ENCODE measurements at places on chromosomes 5 and 9. TPM values are rescaled to one million over a fixed set of nuclear protein-coding genes. Genes with fewer than 3 reads are reported as not detected.

ADRB2 gene
- total RNA-seq, result 60.7 TPM

DPYSL3 gene
- total RNA-seq, result not detected

ACTBL2 gene
- not detected for total RNA-seq

BAAT gene
- total RNA-seq, result not detected

TRIM23 gene
- total RNA-seq, result 23.3 TPM

PLEKHG4B gene
- total RNA-seq, result 0.07 TPM

FOXD4L5 gene
- not detected for total RNA-seq

DNA sequence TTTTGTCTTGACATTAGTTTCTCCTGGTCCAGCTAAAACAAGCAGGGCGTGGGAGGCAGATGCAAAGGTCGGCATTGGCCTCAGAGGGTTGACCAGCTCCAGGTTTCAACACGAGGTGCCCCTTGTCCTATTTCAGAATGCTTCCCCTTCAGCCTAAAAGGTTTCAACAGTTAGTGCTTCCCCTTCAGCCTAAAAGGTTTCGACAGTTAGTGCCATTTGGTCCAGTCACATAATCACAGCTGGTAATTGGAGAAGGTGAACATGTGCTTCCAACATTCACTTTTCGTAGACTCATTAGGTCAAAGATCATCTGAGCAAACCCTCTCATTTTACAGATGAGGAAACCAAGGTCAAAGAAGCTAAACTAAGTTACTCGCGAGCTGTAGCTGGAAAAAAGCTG lies 270.3 kb upstream of the MAP3K1 start:
- H3K4me3 ChIP-seq, result no peak overlapping the region
- no peak overlapping the region for H3K27ac ChIP-seq
- H3K4me1 ChIP-seq, result no peaks in the 10 kb centered on the region
- H3K36me3 ChIP-seq, result no peaks in the 10 kb centered on the region

- no peaks in the 10 kb centered on the region for H3K36me3 ChIP-seq
- no peaks in the 10 kb centered on the region for H3K27me3 ChIP-seq
- H3K4me3 ChIP-seq, result no peak overlapping the region
- no peak overlapping the region for H3K27ac ChIP-seq
- no peaks in the 10 kb centered on the region for H3K4me1 ChIP-seq
Measured at GRCh38 chr5:66242050-66242715, 98.1 kb downstream of the SREK1 start.

GRCh38 chr5:122713041-122713440 lies 61.8 kb upstream of the SNX2 start:
- H3K27me3 ChIP-seq, result no peaks in the 10 kb centered on the region
- H3K27ac ChIP-seq, result no peak overlapping the region
- no peak overlapping the region for H3K4me3 ChIP-seq
- no peak for DNase-seq
- no peaks in the 10 kb centered on the region for H3K4me1 ChIP-seq

- no peak for DNase-seq
- H3K4me3 ChIP-seq, result no peak overlapping the region
- H3K4me1 ChIP-seq, result peaks cover 56% of the 10 kb centered on the region
- peak overlapping the region; percentile 53 for H3K27ac ChIP-seq
- peaks cover 18% of the 10 kb centered on the region for H3K36me3 ChIP-seq
Measured at GRCh38 chr9:129995409-129996160, 47.4 kb downstream of the FNBP1 start.

DNA sequence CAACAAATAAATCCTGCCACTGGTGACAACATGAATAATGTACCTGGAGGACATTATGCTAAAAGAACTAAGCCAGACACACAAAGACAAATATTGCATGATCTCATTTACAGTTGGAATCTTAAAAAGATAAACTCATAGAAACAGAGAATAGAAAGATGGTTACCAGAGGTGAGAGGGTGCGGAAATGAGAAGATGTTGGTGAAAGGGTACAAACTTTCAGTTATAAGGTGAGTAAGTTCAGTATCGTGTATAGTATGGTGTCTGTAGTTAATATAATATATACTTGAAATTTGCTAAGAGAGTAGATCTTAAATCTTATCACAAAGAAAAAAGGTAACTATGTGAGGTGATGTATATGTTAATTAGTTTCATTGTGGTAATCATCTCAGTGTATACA lies 63.3 kb downstream of the PRRC1 start:
- no peak overlapping the region for H3K4me3 ChIP-seq
- no peaks in the 10 kb centered on the region for H3K4me1 ChIP-seq
- no peak for DNase-seq
- H3K27ac ChIP-seq, result no peak overlapping the region
- no peaks in the 10 kb centered on the region for H3K27me3 ChIP-seq
- no peaks in the 10 kb centered on the region for H3K36me3 ChIP-seq

DNA sequence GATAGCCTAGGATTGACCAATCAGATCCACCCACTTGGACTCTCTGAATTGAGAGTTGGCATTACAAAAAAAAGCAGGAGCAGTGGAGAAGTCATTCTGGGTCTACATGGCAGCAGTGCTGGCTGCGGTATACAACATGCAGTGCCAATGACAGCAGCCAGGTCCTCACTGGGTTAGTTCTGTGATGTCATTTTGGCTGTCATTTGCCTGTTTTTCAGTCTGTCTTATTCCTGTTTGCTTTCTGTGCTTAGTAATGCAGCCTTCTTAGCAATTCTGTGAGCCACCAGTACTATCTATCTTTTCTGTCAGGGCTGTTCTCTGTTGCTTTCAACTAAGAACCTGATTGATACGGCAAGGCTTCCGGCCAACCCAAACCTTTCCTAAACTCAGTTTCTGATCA lies 471.8 kb downstream of the BNC2 start:
- H3K36me3 ChIP-seq, result no peaks in the 10 kb centered on the region
- H3K27ac ChIP-seq, result no peak overlapping the region
- H3K4me1 ChIP-seq, result no peaks in the 10 kb centered on the region
- no peaks in the 10 kb centered on the region for H3K27me3 ChIP-seq
- DNase-seq, result no peak

DNA sequence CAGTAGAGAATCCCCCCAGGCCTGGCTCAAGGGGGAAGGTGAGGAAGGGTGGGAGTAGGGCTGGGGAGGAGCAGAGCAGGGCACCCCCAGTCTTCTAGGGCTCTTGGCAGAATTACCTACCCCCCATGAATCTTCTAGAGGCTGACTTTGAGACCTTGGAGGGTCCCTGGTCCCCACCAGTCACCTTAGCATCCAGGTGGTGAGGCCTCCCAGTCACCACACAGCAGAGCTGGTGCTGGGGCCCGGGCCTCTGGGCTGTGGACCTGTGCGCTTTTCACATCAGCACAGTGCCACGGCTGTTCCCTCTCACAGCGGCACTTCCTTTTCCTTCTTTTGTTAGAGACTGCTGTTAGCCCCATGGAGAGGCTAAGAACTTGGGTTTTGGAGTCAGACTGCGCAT lies 148.6 kb upstream of the PITX1 start:
- H3K27me3 ChIP-seq, result no peaks in the 10 kb centered on the region
- no peaks in the 10 kb centered on the region for H3K36me3 ChIP-seq
- no peak overlapping the region for H3K4me3 ChIP-seq
- no peaks in the 10 kb centered on the region for H3K4me1 ChIP-seq
- DNase-seq, result no peak

GRCh38 chr9:93586290-93587057 lies 10.1 kb downstream of the PHF2 start:
- peaks cover 3% of the 10 kb centered on the region for H3K4me1 ChIP-seq
- no peak overlapping the region for H3K27ac ChIP-seq
- no peaks in the 10 kb centered on the region for H3K36me3 ChIP-seq
- no peak for DNase-seq

DNA sequence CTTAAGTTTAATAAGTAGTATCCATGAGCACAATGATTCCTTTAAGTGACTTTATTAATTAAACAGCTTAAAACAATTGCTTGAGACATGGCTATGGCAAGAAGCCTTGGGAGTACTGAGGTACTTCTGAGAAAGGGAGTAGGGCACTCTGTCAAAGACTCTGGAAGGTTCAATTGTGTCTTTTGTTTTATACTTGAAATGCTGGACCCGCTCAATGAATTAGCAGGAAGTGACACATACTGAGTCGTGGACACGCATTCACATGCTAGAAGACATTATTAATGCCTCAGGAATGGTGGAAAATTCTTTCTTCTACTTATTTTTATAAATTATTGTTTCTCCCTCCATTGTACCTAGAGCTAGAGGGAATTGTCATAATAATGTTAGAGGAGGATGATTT lies 347.3 kb upstream of the ZNF608 start:
- H3K27ac ChIP-seq, result no peak overlapping the region
- H3K4me1 ChIP-seq, result no peaks in the 10 kb centered on the region
- H3K27me3 ChIP-seq, result no peaks in the 10 kb centered on the region
- no peak for DNase-seq

DNA sequence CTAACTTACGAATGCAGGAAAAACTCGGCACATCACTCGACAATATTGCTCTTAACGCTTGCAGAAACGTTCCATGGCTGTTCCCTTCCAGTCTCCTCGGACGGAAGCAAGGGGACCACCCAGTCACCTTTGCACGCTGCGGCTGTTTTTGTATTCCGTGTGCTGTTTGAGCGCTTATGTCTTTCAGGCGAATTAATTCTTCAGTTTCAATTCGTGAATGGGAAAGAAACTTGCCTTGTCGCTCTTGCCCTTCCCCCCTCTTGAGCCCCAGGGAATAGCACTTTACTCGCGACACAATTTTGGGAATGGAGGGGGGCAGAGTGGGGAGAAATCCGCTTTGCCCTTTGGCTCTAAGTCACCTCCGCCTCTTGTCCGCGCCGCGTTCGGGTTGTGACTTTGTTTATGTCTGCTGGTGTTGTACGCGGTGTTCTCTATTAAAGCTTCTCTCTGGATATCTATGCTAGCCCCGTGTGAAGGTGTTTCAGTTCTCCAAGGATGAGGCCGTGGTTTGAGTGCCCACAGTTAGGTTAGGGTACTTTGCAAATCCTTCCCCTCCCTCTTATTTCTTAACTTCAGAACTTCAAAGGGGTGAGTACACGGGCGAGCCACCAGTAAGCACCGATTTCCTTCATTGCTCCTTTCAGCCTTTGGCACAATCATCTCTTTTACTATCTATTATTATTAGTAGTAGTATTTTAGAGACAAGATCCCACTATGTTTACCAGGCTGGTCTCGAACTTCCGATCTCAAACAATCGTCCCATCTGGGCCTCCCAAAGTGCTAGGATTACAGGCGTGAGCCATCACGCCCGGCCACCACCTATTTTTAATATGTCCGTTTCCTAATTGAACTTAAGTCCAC lies 2.7 kb downstream of the FOXB2 start:
- peaks cover 9% of the 10 kb centered on the region for H3K4me1 ChIP-seq
- no peak overlapping the region for H3K4me3 ChIP-seq
- no peaks in the 10 kb centered on the region for H3K36me3 ChIP-seq
- no peak for DNase-seq

DNA sequence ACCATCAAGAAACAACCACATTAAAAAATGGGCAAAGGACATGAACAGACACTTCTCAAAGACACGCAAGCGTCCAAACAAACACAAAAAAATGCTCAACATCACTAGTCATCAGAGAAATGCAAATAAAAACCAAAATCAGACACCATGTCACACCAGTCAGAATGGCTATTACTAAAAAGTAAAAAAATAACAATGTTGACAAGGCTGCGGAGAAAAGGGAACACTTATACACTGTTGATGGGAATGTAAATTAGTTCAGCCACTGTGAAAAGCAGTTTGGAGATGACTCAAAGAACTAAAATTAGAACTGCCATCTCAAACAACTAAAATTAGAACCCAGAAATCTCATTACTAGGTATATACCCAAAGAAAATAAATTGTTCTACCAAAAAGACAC lies 80.4 kb downstream of the CAAP1 start:
- no peak overlapping the region for H3K4me3 ChIP-seq
- DNase-seq, result no peak
- no peak overlapping the region for H3K27ac ChIP-seq
- no peaks in the 10 kb centered on the region for H3K27me3 ChIP-seq
- H3K36me3 ChIP-seq, result no peaks in the 10 kb centered on the region

GRCh38 chr5:110634475-110634874 lies 92.0 kb downstream of the TMEM232 start:
- H3K27ac ChIP-seq, result no peak overlapping the region
- no peaks in the 10 kb centered on the region for H3K36me3 ChIP-seq
- DNase-seq, result no peak
- H3K27me3 ChIP-seq, result no peaks in the 10 kb centered on the region

GRCh38 chr5:168047669-168048111 lies 243.8 kb upstream of the WWC1 start:
- H3K4me1 ChIP-seq, result no peaks in the 10 kb centered on the region
- no peaks in the 10 kb centered on the region for H3K36me3 ChIP-seq
- no peaks in the 10 kb centered on the region for H3K27me3 ChIP-seq
- H3K27ac ChIP-seq, result no peak overlapping the region
- DNase-seq, result no peak

- peaks cover 3% of the 10 kb centered on the region for H3K4me1 ChIP-seq
- H3K27ac ChIP-seq, result no peak overlapping the region
- no peak overlapping the region for H3K4me3 ChIP-seq
- no peaks in the 10 kb centered on the region for H3K27me3 ChIP-seq
- peaks cover 2% of the 10 kb centered on the region for H3K36me3 ChIP-seq
Measured at GRCh38 chr5:116137544-116138378, 52.9 kb downstream of the COMMD10 start.

GRCh38 chr9:8329561-8330283 lies 530.1 kb upstream of the DMAC1 start:
- no peak overlapping the region for H3K27ac ChIP-seq
- H3K4me1 ChIP-seq, result peaks cover 4% of the 10 kb centered on the region
- no peaks in the 10 kb centered on the region for H3K27me3 ChIP-seq
- no peaks in the 10 kb centered on the region for H3K36me3 ChIP-seq

DNA sequence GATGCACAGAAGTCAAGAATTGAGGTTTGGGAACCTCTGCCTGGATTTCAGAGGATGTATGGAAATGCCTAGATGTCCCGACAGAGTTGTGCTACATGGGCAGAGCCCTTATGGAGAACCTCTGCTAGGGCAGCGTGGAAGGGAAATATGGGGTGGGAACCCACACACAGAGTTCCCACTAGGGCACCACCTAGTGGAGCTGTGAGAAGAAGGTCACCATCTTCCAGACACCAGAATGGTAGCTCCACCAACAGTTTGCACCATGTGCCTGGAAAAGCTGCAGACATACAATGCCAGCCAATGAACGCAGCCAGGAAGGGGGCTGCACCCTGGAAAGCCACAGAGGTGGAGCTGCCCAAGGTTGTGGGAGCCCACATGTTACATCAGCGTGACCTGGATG lies 104.5 kb downstream of the STK32A start:
- H3K27me3 ChIP-seq, result no peaks in the 10 kb centered on the region
- no peak overlapping the region for H3K27ac ChIP-seq
- no peaks in the 10 kb centered on the region for H3K36me3 ChIP-seq
- H3K4me3 ChIP-seq, result no peak overlapping the region
- no peaks in the 10 kb centered on the region for H3K4me1 ChIP-seq

All from natural killer cell (primary cell).